ENCODE measurements at places on chromosomes 1 and 21. TPM values are rescaled to one million over a fixed set of nuclear protein-coding genes. Genes with fewer than 3 reads are reported as not detected.

Gene CD84
- total RNA-seq: 4.1 TPM

GRCh38 chr1:54070171-54070837 lies 16.9 kb downstream of the TCEANC2 start:
- H3K4me1 ChIP-seq: no peaks in the 10 kb centered on the region
- H3K36me3 ChIP-seq: no peaks in the 10 kb centered on the region
- no peak overlapping the region for H3K4me3 ChIP-seq
- no peaks in the 10 kb centered on the region for H3K27me3 ChIP-seq

DNA sequence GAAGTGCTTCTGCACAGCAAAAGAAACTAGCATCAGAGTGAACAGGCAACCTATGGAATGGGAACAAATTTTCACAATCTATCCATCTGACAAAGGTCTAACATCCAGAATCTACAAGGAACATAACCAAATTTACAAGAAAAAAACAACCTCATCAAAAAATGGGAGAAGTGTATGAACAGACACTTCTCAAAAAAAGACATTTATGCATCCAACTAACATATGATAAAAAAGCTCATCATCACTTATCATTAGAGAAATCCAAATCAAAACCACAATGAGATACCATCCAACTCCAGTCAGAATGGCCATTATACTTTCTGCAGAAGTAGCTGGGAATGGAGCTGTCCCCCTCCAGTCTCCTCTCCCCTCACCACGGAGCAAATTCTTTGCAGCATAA lies 2.9 kb upstream of the OR2M3 start:
- no peaks in the 10 kb centered on the region for H3K4me1 ChIP-seq
- H3K27me3 ChIP-seq: no peaks in the 10 kb centered on the region
- no peaks in the 10 kb centered on the region for H3K36me3 ChIP-seq
- DNase-seq: no peak
- H3K27ac ChIP-seq: no peak overlapping the region

Gene NBPF4
- 0.18 TPM for total RNA-seq

- H3K36me3 ChIP-seq: no peaks in the 10 kb centered on the region
- H3K27me3 ChIP-seq: no peaks in the 10 kb centered on the region
- DNase-seq: no peak
- H3K4me1 ChIP-seq: peaks cover 3% of the 10 kb centered on the region
- no peak overlapping the region for H3K4me3 ChIP-seq
Observed at GRCh38 chr1:41711581-41711980, 207.1 kb downstream of the HIVEP3 start.

DNA sequence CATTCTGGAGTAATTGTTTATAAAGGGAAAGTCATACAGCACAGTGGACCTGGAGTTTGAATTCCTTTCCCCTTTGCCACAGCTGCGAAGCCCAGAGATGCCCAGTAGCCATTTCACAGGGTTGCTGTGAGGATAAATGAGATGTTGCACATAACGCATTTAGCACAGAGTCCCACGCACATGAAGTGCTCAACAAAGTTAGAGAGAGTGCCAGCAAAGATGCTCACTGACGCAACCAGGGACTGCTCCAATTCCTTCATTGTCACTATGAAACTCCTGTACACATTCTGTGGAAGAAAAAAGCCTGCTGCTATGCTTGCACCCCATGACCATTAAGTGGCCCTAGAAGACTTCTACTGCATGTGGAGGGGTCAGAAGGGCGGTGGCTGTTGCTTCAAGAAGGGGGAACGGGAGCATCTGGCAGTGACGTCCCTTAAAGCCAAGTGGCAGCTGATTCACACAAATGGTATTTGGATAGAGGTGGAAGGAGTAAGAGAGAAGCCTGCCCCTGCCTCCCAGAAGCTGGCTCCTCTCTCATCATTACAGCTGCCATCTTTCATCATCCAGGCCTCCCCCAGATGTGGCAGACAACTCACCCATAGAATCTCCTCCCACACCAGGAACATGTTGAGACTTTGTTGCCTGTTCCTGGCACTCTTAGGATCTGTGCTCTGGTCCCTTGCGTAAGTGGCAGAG lies 26.5 kb upstream of the VAV3 start:
- H3K27ac ChIP-seq: no peak overlapping the region
- no peak overlapping the region for H3K4me3 ChIP-seq
- H3K27me3 ChIP-seq: no peaks in the 10 kb centered on the region
- DNase-seq: no peak

Gene ADGRL2
- total RNA-seq: 57.9 TPM

Gene HEYL
- total RNA-seq: 16.9 TPM

- H3K27me3 ChIP-seq: no peaks in the 10 kb centered on the region
- peaks cover 9% of the 10 kb centered on the region for H3K4me1 ChIP-seq
- peak; percentile 24 for DNase-seq
- H3K27ac ChIP-seq: peak overlapping the region; percentile 77
- H3K36me3 ChIP-seq: no peaks in the 10 kb centered on the region
- H3K4me3 ChIP-seq: peak overlapping the region; percentile 86
Observed at GRCh38 chr1:185045814-185046492, 595 bp downstream of the RNF2 start.

Gene TNFSF18
- 1.8 TPM for total RNA-seq

Gene NTMT2
- total RNA-seq: not detected

DNA sequence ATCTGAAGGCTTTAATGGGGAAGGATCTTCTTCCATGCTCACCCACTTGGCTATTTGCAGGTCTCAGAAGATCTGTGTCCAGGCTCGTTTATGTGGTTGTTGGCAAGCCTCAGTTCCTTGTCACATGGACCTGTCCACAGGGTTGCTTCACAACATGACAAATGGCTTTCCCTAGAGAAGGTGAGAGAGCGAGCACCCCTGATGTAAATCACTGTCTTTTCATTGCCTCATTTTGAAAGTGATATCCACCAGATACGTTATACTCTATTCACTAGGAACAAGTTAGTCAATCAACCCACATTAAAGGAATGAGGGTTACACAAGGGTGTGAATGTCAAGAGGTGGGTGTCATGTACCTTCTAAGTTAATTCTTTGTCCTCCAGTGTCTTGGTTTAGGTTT lies 433.3 kb downstream of the RPS6KC1 start:
- no peaks in the 10 kb centered on the region for H3K36me3 ChIP-seq
- no peak overlapping the region for H3K27ac ChIP-seq
- no peak for DNase-seq
- H3K27me3 ChIP-seq: no peaks in the 10 kb centered on the region
- H3K4me3 ChIP-seq: no peak overlapping the region

GRCh38 chr1:205494115-205494514 lies 10.4 kb upstream of the CDK18 start:
- no peak overlapping the region for H3K4me3 ChIP-seq
- H3K27ac ChIP-seq: peak overlapping the region; percentile 46
- H3K4me1 ChIP-seq: peaks cover 16% of the 10 kb centered on the region
- no peaks in the 10 kb centered on the region for H3K36me3 ChIP-seq

Gene OR10J1
- total RNA-seq: not detected

Gene CLCA1
- not detected for total RNA-seq

- H3K4me1 ChIP-seq: no peaks in the 10 kb centered on the region
- no peaks in the 10 kb centered on the region for H3K27me3 ChIP-seq
- no peak for DNase-seq
- H3K36me3 ChIP-seq: no peaks in the 10 kb centered on the region
- H3K27ac ChIP-seq: no peak overlapping the region
Observed at GRCh38 chr1:245829826-245830225, 675.0 kb downstream of the KIF26B start.

DNA sequence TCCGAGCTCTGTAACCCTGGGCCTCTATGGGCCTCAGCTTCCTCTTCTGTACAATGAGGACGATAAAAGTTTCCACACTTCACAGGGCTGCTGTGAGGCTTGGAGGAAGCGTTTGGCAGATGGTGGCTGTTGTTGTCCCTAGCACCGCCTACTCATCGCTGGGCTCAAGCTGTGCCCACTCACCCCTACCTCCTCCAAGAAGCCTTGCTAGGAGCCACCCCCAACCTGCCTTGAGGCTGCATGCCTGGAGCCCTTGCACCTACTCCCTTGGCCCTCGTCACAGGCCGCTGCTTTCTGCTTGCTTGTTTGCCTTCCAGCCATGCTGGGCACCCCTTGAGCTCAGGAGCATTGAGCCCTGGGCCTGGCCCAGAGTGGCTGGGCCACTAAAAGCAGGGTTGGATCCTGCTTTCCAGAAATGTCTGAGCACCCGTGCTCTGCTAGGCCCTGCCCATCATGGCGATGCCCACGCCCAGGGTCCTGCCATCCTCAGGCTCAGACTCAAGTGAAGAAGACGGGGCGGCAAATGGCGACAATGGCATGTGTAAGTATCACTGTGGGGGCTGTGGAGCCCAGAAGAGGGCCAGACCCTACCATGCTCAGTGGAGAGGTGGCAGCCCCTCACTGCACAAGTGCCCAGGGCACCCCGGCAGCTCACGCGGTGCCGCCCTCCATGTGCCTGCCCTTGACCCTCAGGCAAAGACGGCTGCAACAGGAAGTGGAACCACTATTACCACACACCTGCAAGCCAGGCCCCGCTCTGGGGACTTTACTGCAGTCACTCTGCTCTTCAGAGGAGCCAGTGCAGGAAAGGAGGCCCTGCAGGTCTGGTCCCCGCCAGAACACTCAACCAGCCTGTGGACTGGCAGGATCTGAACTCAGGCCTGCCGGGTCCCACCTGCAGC lies 9.5 kb downstream of the SH3BGRL3 start:
- H3K27ac ChIP-seq: no peak overlapping the region
- peaks cover 2% of the 10 kb centered on the region for H3K4me1 ChIP-seq
- H3K27me3 ChIP-seq: no peaks in the 10 kb centered on the region
- no peak overlapping the region for H3K4me3 ChIP-seq
- no peaks in the 10 kb centered on the region for H3K36me3 ChIP-seq
- no peak for DNase-seq
